Gastrocnemius medialis (tissue), 4 donors: ENCODE measurements at places on chromosomes 16 and 17. TPM values are rescaled to one million over a fixed set of nuclear protein-coding genes. Genes with fewer than 3 reads are reported as not detected.

- H3K27ac ChIP-seq, result no peak overlapping the region
- no peak overlapping the region for H3K4me3 ChIP-seq
- H3K27me3 ChIP-seq, result no peaks in the 10 kb centered on the region
- H3K4me1 ChIP-seq, result no peaks in the 10 kb centered on the region
- DNase-seq, result no peak
- H3K36me3 ChIP-seq, result peaks cover 8% of the 10 kb centered on the region
Observed at GRCh38 chr17:44722254-44722653, 13.8 kb downstream of the DBF4B start.

- no peak overlapping the region for H3K4me3 ChIP-seq
- H3K27me3 ChIP-seq, result no peaks in the 10 kb centered on the region
- no peaks in the 10 kb centered on the region for H3K36me3 ChIP-seq
- no peaks in the 10 kb centered on the region for H3K4me1 ChIP-seq
- DNase-seq, result no peak
- no peak overlapping the region for H3K27ac ChIP-seq
Observed at GRCh38 chr16:24939738-24940137, 75.4 kb downstream of the ARHGAP17 start.

DNA sequence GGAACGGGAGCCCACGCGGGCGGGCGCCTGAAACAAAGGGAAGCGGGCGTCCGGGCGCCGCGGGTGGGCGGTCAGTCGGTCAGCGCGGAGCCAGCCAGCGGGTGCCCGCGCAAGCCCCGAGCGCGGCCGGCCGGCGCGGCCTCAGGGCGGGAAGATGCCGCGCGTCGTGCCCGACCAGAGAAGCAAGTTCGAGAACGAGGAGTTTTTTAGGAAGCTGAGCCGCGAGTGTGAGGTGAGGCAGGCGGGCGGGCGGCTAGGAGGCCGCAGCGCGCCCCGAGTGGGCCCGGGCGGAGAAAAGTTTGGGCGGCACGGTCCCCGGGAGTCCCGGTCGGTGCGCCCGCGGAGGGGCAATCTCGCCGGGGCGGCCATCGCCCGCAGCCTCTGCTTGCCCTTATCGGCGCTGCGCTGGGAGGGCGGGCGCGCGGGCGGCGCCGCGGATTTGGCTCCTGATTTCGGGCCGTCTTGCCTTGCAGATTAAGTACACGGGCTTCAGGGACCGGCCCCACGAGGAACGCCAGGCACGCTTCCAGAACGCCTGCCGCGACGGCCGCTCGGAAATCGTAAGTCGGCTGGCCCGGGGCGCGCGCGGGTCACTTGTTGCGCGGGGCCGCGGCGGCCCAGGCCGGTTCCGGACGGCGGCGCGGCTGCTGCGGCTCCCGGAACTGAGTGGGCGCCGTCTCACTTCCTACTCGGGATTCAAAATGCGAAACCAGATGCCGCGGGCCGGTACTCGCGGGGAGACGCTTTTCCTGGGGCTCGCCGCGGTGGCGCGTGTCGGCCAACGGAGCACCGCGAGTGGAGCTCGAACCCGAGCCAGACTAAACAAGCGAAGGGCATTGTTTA is 526 bp downstream of the CBFB start:
- peak overlapping the region; percentile 92 for H3K4me3 ChIP-seq
- DNase-seq, result peak; percentile 46
- H3K27me3 ChIP-seq, result no peaks in the 10 kb centered on the region
- peaks cover 34% of the 10 kb centered on the region for H3K4me1 ChIP-seq

DNA sequence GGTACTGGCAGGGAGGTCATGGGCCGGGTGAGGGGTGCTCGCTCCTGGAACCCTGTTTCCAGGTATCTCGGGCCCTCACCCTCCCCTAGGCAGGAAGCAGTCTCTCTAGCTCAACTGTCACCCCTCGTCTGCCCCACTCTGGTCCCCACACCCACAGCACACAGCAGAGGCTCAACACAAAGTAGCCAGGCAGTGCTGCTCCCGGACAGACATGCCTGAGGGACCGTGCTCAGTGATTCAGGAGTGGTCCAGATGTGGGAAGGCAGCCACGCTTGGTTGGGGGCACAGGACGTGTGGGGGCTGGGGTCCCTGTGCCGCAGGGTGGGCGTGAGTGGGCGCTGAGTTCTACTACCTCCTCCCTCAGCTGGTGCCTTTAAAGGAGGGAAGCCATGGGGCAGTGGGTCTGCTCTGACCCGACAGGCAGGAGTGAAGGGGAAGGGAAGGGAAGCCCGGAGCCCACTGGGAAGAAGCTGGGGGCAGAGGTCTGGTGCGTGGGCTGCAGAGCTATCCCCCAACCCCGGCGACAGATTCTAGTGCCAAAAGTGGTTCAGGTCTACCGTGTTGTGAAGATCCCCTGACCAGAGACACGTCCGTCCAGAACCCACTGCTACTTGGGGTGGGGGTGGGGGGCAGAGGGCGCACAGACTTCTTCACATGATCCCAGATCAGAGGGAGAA is 11.8 kb downstream of the SLC16A3 start:
- peak overlapping the region; percentile 94 for H3K27ac ChIP-seq
- peaks cover 75% of the 10 kb centered on the region for H3K4me1 ChIP-seq
- no peaks in the 10 kb centered on the region for H3K27me3 ChIP-seq
- no peak for DNase-seq

- H3K27me3 ChIP-seq, result no peaks in the 10 kb centered on the region
- H3K27ac ChIP-seq, result no peak overlapping the region
- no peak for DNase-seq
- no peaks in the 10 kb centered on the region for H3K4me1 ChIP-seq
- H3K36me3 ChIP-seq, result peaks cover 53% of the 10 kb centered on the region
Observed at GRCh38 chr16:87416826-87417527, 24.8 kb downstream of the MAP1LC3B start.

DNA sequence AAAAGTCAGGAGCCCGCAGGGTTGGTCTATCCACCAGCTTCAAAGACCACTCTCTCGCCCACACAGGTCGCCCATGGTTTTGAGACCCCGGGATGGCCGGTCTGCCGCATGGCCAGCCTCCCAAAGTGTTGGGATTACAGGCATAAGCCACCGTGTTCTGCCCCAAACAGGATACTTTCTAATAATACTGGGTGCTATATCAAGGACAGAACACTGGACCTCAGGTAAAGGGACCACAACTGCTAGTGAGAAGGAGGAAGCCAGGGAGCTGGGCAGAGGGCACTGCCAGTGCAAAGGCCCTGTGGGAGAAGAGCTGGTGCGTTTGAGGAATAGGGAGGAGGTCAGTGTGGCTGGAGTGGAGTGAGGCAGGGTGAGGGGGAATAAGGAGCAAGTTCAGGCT is 34.1 kb downstream of the IL21R start:
- H3K27me3 ChIP-seq, result no peaks in the 10 kb centered on the region
- no peak overlapping the region for H3K4me3 ChIP-seq
- H3K4me1 ChIP-seq, result no peaks in the 10 kb centered on the region
- H3K36me3 ChIP-seq, result no peaks in the 10 kb centered on the region
- DNase-seq, result no peak
- H3K27ac ChIP-seq, result no peak overlapping the region

DNA sequence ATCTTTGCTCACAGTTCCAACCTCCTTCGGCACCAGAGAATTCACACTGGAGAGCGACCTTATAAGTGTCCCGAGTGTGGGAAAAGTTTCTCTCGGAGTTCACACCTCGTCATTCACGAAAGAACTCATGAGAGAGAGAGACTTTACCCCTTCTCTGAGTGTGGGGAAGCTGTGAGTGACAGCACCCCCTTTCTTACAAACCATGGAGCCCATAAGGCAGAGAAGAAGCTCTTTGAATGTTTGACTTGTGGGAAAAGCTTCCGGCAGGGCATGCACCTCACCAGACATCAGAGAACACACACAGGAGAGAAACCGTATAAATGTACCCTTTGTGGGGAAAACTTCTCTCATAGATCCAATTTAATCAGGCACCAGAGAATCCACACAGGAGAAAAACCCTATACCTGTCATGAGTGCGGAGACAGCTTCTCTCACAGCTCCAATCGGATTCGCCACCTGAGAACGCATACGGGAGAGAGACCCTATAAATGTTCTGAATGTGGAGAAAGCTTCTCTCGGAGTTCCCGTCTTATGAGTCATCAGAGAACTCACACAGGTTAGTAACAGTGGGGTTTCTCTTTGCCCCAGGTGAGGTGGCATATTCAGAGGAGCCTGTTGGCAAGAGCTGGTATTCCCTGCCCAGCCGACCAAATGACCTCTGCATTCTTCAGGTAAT is 6.8 kb downstream of the ZNF263 start:
- no peak overlapping the region for H3K4me3 ChIP-seq
- no peak overlapping the region for H3K27ac ChIP-seq
- H3K36me3 ChIP-seq, result peaks cover 86% of the 10 kb centered on the region
- no peak for DNase-seq
- H3K27me3 ChIP-seq, result no peaks in the 10 kb centered on the region

GRCh38 chr17:17843096-17843495 is 6.3 kb upstream of the SREBF1 start:
- no peak for DNase-seq
- H3K36me3 ChIP-seq, result peaks cover 8% of the 10 kb centered on the region
- H3K27ac ChIP-seq, result peak overlapping the region; percentile 98
- peaks cover 39% of the 10 kb centered on the region for H3K4me1 ChIP-seq
- no peak overlapping the region for H3K4me3 ChIP-seq

- H3K36me3 ChIP-seq, result no peaks in the 10 kb centered on the region
- peak; percentile 59 for DNase-seq
- no peak overlapping the region for H3K4me3 ChIP-seq
- H3K4me1 ChIP-seq, result peaks cover 20% of the 10 kb centered on the region
- no peak overlapping the region for H3K27ac ChIP-seq
Observed at GRCh38 chr16:4330277-4330874, 14.5 kb downstream of the GLIS2 start.

GRCh38 chr17:78236362-78237127 is 5.1 kb downstream of the TMEM235 start:
- no peak for DNase-seq
- H3K4me3 ChIP-seq, result no peak overlapping the region
- peaks cover 13% of the 10 kb centered on the region for H3K27me3 ChIP-seq
- no peak overlapping the region for H3K27ac ChIP-seq

GRCh38 chr17:60590070-60590469 is 9.9 kb upstream of the PPM1D start:
- no peak overlapping the region for H3K27ac ChIP-seq
- no peaks in the 10 kb centered on the region for H3K4me1 ChIP-seq
- H3K4me3 ChIP-seq, result no peak overlapping the region
- H3K27me3 ChIP-seq, result no peaks in the 10 kb centered on the region

DNA sequence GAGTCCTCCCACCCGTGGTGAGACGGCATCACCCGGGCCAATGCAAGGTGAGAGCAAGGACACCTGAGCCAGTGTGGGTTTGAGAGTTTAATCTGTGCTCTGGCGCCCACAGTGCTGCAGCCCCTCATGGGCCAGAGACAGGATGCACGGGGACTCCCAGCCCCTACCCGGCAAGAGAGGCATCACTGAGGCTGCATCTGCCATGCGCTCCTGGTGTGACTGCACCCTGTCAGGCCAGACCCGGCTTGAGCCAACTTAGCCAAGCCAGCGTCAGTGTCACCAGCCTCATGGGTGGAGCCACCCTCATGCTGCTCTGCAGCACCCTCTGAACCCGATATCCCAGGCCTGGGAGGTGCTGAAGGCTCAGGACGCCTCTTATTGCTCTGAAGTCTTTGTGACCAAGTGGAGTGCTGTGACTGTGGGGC is 1.3 kb upstream of the BRICD5 start:
- no peaks in the 10 kb centered on the region for H3K27me3 ChIP-seq
- H3K36me3 ChIP-seq, result no peaks in the 10 kb centered on the region
- no peak overlapping the region for H3K4me3 ChIP-seq

- no peaks in the 10 kb centered on the region for H3K4me1 ChIP-seq
- H3K36me3 ChIP-seq, result no peaks in the 10 kb centered on the region
- no peak overlapping the region for H3K4me3 ChIP-seq
- DNase-seq, result no peak
- no peaks in the 10 kb centered on the region for H3K27me3 ChIP-seq
Observed at GRCh38 chr16:80596507-80597207, 55.9 kb downstream of the DYNLRB2 start.

EPX gene
- not detected for total RNA-seq

SEPTIN12 gene
- not detected for total RNA-seq

KRTAP9-7 gene
- total RNA-seq, result not detected

STH gene
- not detected for total RNA-seq

LGALS9 gene
- 20.3 TPM for total RNA-seq
